ENCODE measurements at places on chromosomes 4 and X.

DNA sequence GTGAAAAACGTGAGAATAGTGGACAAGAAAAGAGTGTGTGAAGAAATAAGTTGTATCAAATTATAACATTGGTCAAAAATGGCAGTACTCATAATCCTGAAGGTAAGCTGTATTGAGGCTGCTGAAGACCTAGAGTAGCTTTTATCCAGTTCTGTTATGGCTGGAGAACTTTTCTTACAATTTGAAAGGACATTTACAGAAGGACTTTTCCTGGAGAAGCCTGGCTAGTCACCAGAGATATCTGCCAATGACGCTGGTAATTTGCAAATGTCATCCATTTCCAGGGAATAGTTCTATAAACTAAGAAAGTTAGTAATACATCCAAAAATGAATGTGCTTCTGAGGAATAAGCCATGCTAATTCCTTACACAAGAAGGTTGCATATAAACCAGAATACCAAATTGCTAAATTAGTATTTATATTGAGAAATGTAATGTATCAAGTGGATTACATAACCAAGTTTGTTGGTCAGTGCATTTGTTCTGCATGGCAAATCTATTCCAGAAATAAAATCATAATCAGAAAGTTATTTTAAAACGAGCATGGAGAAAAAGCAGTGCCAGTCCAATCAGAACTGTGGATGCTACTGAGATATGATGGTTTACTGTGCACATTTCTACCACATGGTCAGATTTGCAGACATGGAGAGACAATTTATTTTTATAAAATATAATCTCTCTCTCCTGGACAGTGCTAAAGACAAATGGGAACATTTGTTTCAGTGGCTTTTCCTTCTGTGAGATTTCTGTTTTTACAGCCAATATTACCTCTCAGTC, 743.7 kb upstream of the HS3ST1 start:
- DNase-seq, result no peak

DNA sequence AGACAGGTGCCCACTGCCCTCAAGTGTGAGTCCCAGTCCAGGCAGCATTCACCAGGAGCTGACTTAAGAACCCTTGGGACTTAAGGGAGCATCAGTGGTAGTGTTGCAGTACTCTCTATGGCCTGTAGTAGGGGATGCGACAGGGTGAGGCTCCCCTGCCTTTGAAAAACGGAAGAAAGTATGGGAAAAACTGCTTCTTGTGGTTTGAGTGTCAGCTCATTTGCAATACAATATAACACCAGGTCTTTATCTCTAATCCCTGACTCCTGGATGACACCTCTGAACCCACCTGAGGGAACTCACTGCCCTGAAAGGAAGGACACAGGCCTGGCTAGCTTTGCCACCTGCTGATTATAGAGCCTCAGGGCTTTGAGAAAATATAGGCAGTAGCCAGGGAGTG, 176.0 kb downstream of the SMARCA1 start:
- peak; percentile 95 for DNase-seq

- DNase-seq, result no peak
Measured at GRCh38 chr4:156974264-156974663, 2.7 kb upstream of the PDGFC start.

DNA sequence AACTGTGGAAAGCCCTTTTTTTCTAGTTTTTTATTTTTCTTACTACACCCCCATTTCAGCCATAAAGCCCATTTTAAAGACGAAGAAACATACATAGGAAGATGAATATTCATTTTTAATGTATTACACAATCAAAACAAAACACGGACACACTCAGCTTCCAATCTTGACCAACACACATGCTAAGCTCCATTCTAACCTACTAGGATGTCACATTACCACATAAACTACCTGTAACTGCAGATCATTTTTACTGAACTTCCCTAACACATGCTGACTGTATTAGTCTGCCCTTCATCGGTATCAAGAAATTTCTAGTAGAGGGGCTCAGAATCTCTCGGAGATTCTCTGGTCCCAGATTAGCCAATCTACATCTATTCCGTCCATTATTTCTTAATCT, 1.8 kb downstream of the CCNI start:
- DNase-seq, result no peak

DNA sequence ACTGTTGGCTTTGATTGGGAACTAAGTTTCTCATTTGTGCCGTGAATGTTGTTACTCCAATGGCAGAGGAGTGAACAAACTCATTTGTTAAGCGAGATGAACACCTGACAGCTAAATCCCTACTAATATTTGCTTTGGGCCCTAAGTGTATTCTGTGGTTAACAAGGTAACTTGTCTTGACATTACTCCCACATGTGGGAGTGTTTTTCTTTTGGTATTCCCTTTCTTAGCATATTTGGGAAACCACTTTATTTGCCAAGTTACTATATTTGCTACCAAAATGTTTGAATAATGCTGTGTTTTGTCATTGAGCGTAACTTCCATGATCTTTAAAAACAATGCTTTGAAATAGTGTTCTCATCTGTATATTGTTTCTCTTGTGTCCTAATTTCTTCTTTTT, 82.5 kb downstream of the ARHGAP10 start:
- DNase-seq, result no peak

- no peak for DNase-seq
Measured at GRCh38 chrX:45435481-45435880, 234.8 kb upstream of the DIPK2B start.

DNA sequence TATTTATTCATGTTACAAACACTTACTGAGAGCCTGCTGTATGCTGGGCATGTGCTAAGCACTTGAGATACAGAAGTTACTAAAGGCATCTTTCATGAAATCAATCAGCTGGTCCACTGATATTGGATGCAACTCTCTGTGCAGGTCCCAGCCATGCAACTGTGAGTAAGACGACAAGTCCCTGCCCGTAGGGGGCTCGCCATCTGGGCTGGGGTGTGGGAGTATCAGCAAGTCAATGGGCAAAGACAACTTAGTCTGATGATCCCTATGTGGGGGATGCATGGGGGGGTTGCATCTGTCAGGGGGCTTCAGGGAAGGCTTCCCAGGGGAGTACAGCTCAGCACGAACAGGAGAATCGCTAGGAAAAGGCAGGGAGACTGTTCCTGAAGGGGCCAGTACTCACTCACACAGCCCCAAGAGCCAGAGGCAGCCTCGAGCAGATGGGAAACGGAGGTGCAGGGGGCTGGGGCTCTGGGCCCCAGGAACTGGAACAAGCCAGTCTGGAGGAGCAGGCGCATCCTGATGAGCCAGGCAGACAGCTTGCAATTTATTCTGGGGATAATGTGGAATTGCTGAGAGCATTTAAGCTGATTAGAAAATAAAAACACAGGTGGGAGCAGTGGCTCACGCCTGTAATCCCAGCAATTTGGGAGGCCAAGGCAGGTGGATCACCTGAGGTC, 40.2 kb downstream of the CRMP1 start:
- DNase-seq, result no peak

DNA sequence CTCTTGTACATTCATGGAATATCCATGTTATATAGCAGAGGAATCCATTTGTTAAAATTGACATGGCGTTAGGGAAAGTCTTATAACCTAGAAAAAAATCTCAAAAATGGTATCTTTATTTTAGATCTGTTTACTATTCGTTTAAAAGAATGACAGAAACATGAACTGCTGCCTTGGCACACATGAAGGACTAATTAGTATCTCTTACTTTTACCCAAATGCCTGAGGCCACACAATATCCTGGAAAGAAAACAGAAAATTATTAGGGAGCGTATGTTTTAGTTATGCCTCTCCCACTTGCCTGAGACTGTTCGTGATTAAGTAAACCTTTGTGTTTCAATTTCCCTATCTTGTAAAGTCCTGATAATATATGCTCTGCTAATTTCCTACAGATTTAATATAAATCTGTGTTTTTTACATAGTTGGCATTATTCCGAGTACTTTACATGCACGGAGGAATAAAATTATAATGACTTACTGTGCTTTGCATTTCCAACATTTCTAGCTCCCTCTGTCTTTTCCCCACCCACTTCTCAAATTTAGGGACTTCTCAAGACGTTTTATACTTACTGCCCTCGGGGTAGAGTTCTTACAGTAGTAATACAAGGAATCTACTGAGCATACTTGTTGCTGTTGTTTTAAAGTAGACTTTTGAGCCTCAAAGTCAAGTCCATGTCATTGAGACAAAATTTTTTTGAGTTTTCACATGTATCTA, 147.3 kb downstream of the VEGFC start:
- DNase-seq, result no peak

DNA sequence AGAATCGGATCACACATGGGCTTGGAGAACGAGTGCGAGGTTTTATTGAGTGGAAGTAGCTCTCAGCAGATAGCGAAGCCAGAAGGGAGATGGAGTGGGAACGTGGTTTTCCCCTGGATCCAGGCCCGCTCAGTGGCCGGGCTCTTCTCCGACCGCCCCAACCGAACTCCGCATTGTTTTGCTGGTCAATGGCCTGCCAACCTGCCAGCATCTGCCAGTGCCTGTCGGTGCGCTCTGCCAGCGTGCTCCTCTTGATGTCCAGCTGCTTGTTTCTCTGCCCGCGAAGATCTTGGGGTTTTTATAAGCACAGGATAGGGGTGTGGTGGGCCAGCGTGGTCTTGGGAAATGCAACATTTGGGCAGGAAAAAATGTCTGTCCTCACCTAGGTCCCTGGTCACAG, 5.6 kb upstream of the SYTL5 start:
- DNase-seq, result no peak

DNA sequence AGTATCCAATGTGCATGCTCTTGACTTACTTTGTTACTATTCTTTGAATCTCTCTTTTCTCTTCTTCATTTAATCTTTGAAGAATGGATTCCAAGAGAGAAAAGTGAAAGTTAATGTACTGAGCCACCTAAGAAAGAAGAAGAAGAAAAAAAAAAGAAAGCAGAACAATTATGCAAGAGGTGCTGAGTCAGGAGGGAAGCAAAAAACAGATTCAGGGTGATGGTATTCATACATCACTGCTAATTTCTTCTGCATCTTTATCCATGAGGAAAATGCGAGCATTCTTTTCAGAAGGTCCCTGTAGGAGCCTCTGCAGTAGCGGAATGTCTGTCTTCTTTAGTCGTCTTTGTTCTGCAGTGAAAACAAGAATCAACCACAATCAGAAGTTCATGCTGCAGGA, 43.9 kb downstream of the RASSF6 start:
- no peak for DNase-seq

- no peak for DNase-seq
Measured at GRCh38 chr4:185237175-185237574, 27.8 kb downstream of the SNX25 start.

DNA sequence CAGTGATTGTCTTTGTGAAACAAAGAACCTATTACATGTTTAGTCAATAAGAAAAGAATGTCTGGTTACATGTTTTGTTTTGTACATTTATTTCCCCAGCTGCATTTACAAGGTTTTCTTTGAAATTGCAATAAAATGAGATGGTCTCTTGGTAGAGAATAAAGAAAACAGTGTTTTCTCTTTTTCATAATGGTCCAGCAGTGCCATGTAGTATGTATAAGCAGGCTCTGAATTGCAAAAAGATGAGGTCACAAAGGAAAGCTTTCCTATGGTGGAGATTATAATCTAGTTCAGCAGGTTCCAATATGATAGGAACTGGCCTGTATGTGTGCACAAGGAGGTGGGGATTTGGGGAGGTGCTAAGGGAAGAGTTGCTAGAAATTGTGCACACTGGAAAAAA, 1417.3 kb downstream of the STIM2 start:
- no peak for DNase-seq

GRCh38 chr4:94575652-94576051, 123.9 kb downstream of the PDLIM5 start:
- DNase-seq, result no peak

DNA sequence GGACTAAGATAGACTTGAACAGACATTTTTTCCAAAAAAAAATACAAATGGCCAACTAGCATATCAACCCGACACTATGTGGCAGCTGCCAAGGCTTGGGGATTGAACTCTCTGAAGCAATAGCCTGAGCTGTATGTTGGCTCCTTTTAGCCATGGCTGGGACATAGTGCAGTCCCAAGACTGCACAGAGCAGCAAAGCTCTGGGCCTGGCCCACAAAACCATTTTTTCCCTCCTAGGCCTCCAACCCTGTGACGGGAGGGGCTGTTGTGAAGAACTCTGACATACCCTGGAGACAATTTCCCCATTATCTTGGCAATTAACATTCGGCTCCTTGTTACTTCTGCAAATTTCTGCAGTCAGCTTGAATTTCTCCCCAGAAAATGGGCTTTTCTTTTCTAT, 50.1 kb downstream of the CISD2 start:
- no peak for DNase-seq

- no peak for DNase-seq
Measured at GRCh38 chrX:71181558-71181909, 36.9 kb downstream of the NLGN3 start.

GRCh38 chrX:84737471-84737871, 235.2 kb upstream of the HDX start:
- peak; percentile 50 for DNase-seq

GRCh38 chrX:75989806-75990590, 182.9 kb upstream of the PBDC1 start:
- peak; percentile 12 for DNase-seq

- no peak for DNase-seq
Measured at GRCh38 chr4:123581802-123582201, 185.2 kb downstream of the SPRY1 start.

GRCh38 chrX:13923289-13923688, 106.4 kb upstream of the GPM6B start:
- no peak for DNase-seq

DNA sequence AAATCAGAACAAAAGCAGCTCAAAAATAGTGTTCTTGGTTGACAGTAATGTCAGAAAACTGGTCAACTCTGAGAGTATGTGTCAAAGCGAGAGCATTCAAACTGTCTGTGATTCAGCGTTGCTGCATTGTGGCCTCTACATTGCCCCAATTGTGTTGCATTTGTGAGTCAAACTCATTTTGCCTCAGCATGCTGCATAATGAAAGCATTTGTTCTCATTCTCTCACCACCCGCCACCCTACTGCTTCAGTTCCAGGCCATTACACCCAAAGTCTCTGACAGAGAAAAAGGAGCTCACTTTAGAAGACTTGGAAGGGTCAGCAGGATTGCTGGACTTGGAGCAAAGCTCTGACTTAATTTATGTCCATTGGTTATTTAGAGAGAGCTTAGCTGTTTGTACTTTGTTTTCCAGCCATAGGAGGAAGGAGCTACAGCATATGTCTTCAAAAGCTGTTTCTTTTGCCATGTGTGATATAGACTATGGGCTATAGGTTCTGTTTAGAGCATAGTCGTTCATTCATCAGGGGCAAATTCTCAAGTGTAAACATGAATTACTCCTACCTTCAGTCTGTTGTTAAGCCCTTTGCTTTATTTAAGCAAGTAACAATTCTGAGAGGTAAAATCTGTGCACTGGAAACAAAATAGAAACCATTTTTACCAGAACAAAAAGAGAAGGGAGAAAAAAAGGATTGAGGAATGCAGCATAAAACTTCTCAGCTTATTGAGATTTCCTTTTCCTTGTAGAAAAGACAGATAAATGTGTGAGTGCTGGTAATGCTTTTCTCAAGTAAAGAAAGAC, 153.4 kb upstream of the ANK2 start:
- DNase-seq, result peak; percentile 32

GRCh38 chr4:140556372-140557085, 12.2 kb downstream of the UCP1 start:
- no peak for DNase-seq

GRCh38 chr4:134546279-134546678, 344.7 kb upstream of the PABPC4L start:
- no peak for DNase-seq

GRCh38 chr4:152581536-152582160, 45.8 kb upstream of the FBXW7 start:
- no peak for DNase-seq

- DNase-seq, result peak; percentile 55
Measured at GRCh38 chr4:76067652-76068286, 6.7 kb upstream of the ART3 start.

- DNase-seq, result peak; percentile 31
Measured at GRCh38 chr4:24856586-24856985, 56.3 kb downstream of the CCDC149 start.

GRCh38 chr4:13537832-13538177, 6.5 kb downstream of the NKX3-2 start:
- DNase-seq, result no peak

All from ELF-1 (cell line).